NK-92 treated with Interleukin-12 subunit alpha and Interleukin-12 subunit beta, amount 100 ng/mL, for 24 hours (cell line): ENCODE measurements at places on chromosomes 6 and 20.

DNA sequence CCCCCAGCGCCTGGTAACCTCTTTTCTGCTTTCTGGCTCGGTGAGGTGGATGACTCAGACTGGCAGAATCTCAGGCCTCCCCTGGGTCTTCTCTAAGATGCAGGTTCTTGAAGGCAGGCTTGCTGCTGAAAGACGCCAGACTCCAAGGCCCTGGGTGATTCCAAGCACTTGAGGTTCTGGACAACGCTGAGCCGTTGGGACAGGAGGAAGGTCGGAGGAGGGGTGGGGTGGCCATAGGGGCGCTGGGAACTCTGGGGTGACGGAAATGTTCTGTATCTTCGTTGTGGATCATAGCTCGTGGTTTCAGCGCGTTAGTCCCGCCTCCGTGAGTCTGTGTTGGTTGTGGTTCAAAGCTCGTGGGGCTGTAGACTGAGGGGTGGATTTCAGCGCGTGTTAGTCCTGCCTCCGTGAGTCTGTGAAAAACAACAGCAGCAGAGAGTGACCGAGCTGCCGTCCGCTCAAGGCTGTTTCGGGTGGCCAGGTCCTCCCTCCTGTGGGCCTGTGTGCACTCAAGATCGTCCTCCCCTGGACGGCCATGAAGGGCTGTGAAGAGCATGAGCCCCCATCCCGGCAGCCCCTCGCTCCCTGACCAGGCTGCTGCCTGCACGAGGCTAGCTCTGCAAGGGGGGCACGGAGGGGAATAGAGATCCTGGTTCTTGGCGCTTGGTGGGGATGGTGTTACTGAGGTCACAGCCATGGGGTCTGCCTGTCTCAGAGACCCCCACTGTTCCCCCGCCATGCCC lies 7.7 kb downstream of the NTSR1 start:
- DNase-seq: no peak

GRCh38 chr20:38111366-38112232 lies 53.5 kb downstream of the TGM2 start:
- no peak for DNase-seq

DNA sequence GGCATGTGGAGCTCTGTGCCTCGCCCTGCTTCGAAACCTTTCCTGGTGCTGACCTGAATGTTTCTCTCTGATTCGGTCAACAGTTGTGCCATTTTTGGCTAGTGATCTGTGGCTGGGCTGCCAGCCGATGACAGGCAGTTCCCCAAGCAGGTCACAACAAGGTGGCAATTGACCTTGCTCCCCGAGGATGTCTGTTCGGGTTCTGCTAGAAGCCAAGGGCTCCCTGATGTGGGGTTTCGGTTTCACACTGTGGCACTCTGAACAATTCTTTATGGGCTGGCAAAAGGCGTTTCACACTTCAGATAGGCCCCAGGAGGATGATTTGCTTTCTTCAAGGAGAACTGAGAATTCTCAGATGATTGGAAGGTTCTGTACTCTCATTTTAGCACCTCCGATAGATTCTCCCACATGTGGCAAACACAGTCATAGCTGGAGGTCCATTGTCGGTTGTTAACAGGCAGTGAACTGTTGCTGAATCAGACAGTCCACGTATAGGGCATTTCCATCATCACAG lies 135.6 kb downstream of the SLC24A3 start:
- DNase-seq: peak; percentile 61

DNA sequence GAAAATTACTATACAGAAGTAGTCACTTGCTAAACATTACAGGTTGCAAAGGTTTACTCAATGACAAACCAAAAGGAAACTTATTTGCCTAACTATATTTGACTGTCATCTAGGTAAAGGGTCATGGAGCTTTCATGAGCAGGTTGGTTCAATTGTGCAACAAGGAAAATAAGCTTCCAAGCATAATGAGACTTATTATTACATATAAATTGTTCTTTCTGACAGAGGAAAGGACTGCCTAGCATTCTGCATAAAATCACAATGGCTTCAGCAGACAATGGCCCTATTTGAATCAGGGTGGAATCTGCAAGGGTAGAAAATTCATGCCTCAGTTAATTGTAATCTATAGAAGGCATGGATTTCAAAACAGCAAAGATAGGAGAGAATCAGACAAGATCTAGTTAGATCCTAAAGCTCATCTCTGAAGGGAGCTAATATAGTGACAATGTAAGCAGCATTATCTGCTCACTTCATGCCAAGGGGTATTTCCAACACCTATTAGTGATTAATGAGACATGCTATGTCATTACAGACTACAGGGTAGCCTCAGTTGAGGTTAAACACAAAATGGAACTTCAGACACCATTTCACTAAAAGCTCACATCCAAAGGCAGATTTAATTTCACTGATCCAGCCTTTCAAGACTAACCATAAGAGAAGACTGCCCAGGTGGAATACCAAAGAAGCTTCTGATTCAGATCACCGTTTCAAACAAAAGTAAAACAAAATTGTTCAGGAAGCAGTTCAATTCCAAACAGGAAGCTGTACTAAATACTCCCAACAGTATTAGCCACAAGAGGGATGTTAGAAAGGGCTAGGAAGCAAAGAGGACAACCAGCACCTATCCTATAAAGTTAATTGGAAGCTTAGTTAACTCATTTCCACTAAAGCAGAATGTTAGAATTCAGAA lies 8.5 kb downstream of the STAU1 start:
- no peak for DNase-seq

GRCh38 chr6:155171747-155172449 lies 91.9 kb upstream of the CLDN20 start:
- no peak for DNase-seq

GRCh38 chr20:9500121-9500520 lies 14.3 kb upstream of the LAMP5 start:
- no peak for DNase-seq

GRCh38 chr6:170017603-170018320 lies 266.3 kb downstream of the ERMARD start:
- DNase-seq: no peak

GRCh38 chr20:15609921-15610320 lies 963.3 kb downstream of the KIF16B start:
- no peak for DNase-seq

DNA sequence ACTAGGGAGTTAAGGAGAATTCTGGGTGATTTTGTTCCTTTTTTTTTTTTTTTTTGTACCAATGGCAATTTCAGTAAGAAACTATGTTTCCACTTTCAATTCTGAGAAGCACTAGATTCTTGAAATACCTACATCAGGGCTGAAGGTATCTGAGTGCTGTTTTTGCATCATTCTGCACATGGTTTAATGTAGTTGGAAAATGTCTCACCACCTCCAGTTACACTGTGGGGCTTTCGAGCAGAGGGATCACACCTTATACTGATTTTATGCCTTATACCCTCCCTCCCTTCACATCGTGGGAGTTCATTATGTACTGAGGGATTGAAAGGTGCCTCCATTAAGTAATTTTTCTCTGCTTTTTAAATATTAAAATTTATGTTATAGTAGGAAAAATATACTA lies 144.8 kb downstream of the KLHL32 start:
- DNase-seq: no peak

GRCh38 chr20:36463212-36464061 lies 77.9 kb upstream of the MYL9 start:
- DNase-seq: no peak

- peak; percentile 82 for DNase-seq
Measured at GRCh38 chr6:36120979-36121786, 9.1 kb upstream of the MAPK13 start.

GRCh38 chr6:49551866-49552129 lies 1.3 kb downstream of the C6orf141 start:
- DNase-seq: no peak

DNA sequence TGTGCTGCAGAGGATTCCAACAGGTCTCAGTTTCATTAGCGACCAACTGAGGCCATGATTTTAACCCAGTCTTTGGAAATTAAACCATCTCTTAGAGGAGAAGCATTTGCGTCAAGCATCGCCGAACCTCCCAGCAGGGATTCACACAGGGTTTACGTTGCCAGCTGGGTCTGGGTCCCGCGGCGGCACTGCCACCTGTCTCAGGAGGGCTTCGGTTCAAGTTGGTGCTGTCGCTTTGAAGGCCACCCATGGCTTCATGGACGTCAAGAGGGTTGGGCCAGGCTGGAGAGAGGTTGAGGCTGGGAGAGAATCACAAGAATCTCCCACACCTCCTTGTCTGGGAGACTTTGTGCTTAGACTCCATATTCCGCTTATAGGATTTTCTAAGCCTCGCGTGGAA lies 43.0 kb upstream of the FRMD1 start:
- no peak for DNase-seq

DNA sequence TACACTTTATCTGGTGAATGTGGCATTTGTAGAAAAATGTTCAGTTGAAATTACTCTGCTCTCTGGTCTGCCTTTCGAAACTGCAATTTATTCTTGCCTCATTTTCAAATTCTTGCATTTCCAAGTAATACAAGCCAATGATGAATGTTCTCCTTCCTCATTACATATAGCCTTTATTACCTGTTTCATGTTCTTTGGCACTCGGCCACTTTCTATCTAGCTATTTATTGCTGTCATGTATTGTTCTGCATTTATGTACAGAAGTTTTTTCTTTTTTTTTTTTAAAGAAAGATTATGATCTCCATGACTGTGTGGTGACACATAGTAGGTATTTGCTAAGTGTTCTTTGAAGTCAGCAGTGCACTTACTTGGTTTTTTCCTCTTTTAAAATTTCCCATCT lies 261.4 kb downstream of the ZFAND3 start:
- no peak for DNase-seq
